ENCODE measurements at places on chromosomes 7 and 10.

- DNase-seq: no peak
Observed at GRCh38 chr10:34661580-34661979, 153.5 kb downstream of the PARD3 start.

- DNase-seq: no peak
Observed at GRCh38 chr10:91930939-91931338, 7.4 kb downstream of the BTAF1 start.

- no peak for DNase-seq
Observed at GRCh38 chr10:110490640-110491039, 7.1 kb upstream of the DUSP5 start.

DNA sequence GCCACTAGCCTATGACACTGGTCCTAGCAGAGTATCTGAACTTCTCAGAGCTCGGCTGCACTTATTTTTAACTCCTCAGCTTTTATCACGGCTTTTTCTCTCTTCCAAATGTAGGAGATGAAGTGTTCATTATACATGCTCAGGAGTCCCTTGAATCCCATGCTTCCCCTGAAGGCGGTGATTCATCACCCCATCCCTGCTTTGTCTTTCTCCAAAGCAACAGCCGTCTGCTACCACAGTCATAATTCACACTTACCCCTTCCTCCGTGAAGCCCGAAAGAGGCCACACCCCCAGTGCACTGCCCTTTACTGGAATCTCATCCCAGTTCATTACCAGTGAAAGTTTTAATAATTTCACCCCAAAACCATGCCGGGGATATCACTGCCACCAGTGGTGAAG lies 301.5 kb upstream of the SHH start:
- no peak for DNase-seq

DNA sequence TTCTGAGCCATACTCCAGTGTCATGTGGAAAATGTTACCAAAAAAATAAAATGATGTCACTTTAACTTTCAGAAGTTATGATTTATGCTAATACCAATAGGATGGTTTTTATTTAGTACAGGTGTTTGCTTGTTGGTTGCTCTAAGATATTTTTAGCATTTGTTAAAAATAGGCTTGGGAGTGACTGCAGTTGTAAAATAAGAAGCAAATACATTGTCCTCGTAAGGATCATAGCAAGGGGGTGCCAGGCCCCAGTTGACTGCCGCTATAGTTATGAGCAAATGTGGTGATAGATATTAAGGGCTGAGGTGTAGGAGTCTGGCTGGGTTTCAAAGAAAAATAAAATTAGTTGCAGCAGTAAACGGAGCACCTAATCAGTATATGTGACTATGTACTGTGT lies 354.4 kb upstream of the BMPER start:
- no peak for DNase-seq

DNA sequence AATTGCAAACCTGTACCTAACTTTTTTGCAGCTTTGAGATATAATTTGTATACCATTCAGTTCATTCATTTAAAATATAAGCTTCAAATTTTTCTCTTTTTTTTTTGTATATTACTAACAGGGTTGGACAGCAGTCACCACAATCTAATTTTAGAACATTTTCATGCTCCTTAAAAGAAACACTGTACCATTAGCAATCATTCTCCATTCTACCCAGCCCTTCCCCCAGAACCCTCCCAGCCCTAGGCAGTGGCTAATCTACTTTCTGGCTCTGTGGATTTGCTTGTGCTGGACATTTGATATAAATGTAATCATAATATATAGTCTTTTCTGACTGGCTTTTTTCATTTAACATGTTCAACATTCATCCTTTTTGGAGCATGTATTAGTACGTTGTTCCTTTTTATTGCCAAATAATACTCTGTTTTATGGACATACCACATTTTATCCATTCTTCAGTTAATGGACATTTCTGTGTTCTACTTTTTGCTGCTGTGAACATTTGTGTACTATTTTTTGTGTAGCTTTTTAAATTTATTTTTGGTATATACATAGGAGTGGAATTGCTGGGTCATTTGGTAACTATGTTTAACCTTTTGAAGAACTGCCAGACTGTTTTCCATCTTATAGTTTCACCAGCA lies 40.9 kb upstream of the ST7 start:
- DNase-seq: no peak
